ENCODE measurements at places on chromosomes 7 and 10.
A peak's percentile ranks its signal among the peaks of the same experiment; 100 is the strongest.

DNA sequence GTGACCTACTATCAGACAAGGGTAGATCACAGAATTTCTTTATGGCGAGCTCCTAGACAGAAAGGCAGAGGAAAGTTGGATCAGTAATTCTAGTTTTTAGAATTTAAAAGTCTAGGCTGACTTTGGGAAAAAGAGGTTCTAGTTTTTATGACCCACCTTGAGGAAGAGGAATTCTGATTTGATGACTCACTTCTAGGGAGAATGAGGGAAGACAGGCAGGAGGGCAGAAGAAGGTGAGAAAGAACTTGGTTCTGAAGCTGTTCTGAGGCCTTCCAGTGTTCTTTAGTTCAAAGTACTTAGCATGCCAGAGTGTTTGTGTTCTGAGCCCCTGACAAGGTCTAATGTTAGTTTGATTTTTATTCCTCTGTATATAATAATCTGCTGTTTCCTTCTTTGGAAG lies 97.2 kb downstream of the PODXL start:
- H3K27me3 ChIP-seq, result no peaks in the 10 kb centered on the region
- H3K4me3 ChIP-seq, result no peak overlapping the region
- no peak overlapping the region for H3K27ac ChIP-seq
- no peak for DNase-seq

DNA sequence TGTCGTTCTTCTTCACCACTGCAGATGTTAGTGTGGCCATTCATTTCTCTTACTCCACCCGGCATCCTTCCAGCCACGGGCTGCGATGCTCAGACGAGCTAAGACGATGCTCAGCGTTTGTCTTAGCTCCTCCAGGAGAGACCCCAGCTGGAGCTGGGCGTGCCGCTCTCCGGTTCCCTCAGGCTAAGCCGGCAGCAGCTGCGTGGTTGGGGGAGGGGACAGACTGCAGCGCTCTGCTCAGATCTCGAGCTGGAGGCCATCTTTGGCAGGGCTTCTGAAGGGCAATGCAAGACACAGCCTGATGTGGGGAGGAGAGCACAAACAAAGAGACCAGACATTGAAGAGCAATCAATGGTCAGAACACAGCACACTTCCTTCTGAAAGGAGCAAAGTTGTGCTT lies 4.8 kb downstream of the INA start:
- H3K4me3 ChIP-seq, result no peak overlapping the region
- peaks cover 15% of the 10 kb centered on the region for H3K4me1 ChIP-seq
- H3K27me3 ChIP-seq, result peaks cover 6% of the 10 kb centered on the region
- H3K36me3 ChIP-seq, result no peaks in the 10 kb centered on the region
- DNase-seq, result peak; percentile 45

GRCh38 chr10:31830887-31831286 lies 97.7 kb downstream of the ARHGAP12 start:
- H3K27me3 ChIP-seq, result no peaks in the 10 kb centered on the region
- no peak overlapping the region for H3K4me3 ChIP-seq
- H3K36me3 ChIP-seq, result 0 out of 2 replicates have a peak, but pooled peaks cover 2% of the 10 kb centered on the region
- no peak overlapping the region for H3K27ac ChIP-seq
- DNase-seq, result no peak

GRCh38 chr10:62433181-62433692 lies 59.1 kb downstream of the ZNF365 start:
- H3K4me1 ChIP-seq, result peaks cover 23% of the 10 kb centered on the region
- no peaks in the 10 kb centered on the region for H3K36me3 ChIP-seq
- no peak for DNase-seq
- H3K27me3 ChIP-seq, result no peaks in the 10 kb centered on the region
- no peak overlapping the region for H3K4me3 ChIP-seq

DNA sequence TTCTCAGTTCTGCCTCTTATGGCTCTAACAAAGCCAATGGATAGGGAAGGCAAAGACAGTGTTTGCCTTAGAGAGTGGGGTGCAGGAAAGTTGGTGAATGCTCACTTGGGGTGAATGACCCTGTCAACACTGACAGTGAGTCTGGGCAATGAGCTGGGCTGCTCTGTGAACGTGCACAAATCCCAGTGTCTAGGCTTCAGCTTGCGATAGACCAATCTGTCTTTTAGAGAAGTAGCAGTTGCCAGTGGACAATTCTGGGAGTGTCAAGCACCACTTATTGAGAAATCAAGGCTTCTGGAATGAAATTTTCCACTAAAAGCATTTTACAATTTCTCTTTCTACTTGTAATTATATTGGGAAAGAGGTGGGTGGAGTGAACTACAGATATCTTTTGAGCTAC lies 141.4 kb downstream of the HERPUD2 start:
- DNase-seq, result no peak
- H3K36me3 ChIP-seq, result no peaks in the 10 kb centered on the region
- no peak overlapping the region for H3K4me3 ChIP-seq
- peaks cover 12% of the 10 kb centered on the region for H3K4me1 ChIP-seq
- no peak overlapping the region for H3K27ac ChIP-seq

Measured in SK-N-SH (cell line).